NCI-H748 treated with DMSO at 0.1 percent for 48 hours (cell line): ENCODE measurements at places on chromosomes 3 and 15.

DNA sequence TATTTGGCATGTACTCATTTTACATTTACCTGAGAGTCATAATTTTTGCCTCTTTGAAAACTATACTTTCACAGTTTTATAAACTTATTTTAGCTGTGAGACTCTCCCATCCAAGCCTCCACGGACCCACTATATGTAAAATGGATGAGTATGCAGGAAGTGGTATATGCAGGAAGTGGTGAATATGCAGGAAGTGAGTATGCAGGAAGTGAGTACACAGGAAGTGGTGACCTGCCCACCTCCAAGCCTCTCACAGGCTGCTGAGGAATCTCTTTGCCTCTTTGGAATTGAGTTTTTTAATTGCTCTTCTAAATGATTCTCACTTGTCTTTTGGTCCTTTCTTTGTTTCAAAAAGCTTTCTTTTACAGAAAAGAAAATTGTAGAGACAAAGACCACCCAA, 85.2 kb downstream of the KBTBD8 start:
- no peak for DNase-seq

DNA sequence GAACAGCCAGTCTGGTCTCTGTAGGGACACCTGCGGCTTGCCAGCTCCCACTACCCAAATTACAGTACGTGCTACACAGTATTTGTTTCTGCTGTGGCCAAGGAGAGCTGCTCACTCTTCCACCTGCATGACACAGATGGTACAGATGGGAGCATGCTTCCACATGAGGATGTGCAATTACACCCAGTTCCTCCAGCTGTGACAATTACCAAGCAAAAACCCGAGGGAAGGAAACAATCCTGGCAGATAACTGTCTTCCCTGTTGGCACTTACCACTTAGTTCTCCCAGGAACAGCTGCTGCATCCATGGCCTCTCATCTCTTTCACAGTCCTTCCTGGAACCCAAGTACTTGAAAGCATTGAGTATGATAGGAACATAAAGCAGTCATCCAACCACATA, 34.4 kb downstream of the DET1 start:
- no peak for DNase-seq

DNA sequence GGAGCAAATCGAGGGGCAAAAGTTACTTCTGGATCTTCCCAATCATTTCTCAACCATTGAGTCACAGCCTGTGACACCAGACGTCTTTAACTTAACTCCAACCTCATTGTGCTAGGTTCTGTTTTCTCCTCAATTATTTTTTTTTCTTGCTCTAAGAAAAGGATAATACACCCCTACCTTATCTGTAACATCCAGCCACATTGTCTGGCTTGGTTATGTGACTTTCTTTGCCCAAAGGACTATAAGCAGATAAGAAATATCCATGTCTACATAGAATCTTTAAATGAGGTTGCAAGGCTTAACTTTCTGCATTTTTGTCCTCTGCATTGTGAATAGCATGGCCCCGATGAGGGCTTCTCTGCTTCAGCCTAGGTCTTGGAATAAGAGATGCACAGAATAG, 782.4 kb upstream of the CFAP20DC start:
- DNase-seq = no peak

DNA sequence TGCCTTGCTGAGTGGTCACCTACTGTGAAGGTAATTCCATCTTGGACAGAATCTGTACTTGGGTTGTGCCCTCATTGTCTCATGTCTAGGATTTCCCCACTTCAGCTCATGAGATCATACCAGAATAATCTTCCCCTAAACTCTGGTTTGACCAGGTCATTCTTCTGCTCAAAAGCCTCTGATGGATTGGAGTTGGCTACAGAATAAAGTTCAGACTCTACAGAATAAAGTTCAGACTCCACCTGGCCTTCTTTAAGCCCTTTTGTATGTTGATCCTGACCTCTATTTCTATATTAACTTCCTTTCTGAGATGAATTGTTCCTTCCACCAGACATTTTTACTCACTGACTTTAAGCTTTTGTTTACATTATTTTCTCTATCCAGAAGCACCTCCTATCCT, 6.4 kb upstream of the GLCE start:
- no peak for DNase-seq

DNA sequence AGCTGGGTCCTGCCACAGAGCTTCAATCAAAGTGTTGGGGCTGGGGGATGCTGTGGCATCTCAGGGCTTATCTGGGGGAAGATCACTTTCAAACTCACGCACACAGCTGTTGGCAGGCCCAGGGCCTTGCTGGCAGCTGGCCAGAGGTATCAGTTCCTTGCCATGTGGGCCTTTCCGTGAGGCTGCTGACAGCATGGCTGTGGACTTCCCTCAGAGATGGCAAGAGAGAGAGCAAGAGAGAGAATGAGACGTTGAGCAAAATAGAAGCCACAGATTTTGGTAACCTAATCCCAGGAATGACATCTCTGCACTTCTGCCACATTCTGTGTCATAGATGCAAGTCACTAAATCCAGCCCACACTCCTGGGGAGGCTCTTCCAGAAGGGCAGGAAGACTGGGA, 91.0 kb downstream of the TPRG1 start:
- no peak for DNase-seq

DNA sequence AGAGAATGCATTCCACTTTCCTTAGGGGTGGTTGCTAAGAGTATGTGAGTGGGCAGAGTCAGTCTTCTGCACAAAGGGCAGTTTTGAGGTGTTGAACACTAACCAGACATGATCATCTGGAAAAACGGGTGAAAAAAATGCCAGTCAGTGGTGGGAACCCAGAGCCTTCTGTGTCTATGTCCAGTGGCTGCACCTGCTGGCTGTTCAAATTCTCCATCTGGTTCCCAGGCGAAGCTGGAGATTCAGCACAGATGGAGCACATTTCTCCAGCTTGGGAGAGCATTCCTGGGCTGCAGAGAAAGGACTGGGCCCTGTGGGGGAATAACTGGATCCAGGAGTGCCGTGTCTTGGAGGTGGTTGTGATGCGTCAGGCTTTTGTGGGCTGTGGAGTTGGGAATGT, 74.1 kb downstream of the TRAK1 start:
- DNase-seq = no peak

DNA sequence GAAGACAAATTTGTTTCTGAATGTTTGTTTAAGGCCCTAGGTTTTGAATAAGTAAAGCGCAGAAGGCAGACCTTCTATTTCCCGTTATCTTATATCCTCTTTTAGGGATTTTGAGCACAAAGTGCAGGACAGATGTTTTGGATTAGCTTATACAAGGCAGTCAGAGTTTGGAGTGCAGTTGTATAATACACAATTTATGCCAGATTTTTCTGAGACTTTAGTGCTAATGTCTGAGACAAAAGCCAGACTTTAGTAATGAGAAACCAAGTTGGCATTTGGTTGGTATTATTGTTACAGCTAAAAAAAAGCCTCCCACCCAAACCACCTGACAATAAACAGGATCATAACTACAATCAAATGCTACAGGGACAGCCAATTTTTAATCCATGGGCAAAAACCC, 309.9 kb upstream of the SATB1 start:
- no peak for DNase-seq

DNA sequence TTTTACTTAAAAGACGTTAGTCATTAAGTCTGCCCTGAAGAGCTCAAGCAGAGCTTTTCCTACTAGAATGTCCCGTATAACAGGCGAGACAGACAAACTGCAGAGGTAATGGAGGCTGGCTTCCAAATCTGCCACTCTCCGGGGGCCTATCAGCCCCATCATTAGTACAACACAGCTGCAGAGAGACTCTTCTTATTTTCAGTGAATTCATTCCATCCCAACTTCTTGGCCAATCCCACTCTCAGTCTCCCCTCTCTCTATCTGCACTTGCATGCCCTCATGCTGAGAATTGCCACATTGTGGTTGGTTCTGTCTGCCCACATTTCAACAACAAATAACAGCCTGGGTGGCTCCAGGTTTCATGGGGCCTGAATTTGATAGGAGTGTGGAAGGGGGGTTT, 412.7 kb downstream of the ERC2 start:
- no peak for DNase-seq

- DNase-seq = no peak
These were observed 36.2 kb downstream of the RASGRF1 start for GRCh38 chr15:79054350-79054749.

- DNase-seq = no peak
These were observed 174.9 kb downstream of the SMAD6 start for GRCh38 chr15:66876731-66877476.

DNA sequence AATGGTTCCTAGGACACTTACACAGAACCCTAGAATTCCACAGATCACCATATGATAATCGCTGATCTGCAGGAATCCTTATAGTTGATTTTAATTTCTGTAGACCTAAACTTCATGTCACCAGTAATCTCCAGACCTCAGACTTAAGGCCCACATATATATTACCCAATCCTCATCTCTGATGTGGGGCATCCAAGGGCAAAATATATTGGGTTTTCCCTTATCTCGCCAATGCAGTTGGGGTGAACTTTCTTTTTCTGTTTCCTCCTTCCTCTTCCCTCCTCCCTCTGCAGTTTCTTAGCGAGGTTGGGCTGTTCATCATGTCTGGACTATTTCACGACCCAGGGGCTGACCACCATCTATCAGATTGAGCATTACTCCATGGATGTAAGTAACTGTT, 230.2 kb downstream of the P3H2 start:
- DNase-seq = no peak

GRCh38 chr3:184383033-184383740, 3.3 kb downstream of the CHRD start:
- no peak for DNase-seq

DNA sequence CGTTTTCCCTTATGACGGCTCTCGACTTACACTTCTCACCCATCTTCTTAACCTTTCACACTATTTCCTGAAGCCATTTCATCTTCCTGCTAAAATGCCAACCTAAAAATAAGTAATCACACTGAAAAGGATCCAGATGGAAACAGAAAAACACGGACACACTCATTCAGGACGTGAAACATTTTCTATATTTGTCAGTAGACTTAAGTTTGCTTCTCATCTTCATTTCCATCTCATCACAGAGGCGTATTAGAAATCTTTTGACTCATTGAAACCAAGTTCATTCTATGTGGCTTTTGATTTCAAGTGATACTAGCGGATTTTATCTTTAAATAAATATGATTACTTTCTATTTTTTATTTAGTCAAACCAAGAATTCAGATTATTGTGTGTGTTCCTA, 27.4 kb upstream of the DLG1 start:
- no peak for DNase-seq

- no peak for DNase-seq
These were observed 189.8 kb downstream of the SLCO3A1 start for GRCh38 chr15:92043283-92043682.

DNA sequence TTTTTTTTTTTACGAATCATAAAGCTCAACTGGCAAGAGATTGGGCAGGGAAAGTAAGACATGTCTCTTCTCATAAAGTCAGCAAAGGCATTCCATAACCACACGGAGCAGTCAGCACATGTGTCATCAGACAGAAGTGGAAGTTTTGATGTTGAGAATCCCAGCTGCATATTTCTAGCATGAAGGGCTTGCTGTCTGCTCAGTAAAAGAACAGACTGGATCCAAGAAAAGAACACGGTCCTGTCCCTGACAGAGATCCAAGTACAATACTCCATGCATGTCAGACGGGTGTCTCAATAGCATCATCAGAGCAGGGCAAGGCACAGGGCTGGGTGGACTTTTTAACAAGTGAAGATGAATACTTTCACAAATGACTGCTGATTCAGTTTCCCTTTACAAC, 38.2 kb downstream of the ABI3BP start:
- no peak for DNase-seq

DNA sequence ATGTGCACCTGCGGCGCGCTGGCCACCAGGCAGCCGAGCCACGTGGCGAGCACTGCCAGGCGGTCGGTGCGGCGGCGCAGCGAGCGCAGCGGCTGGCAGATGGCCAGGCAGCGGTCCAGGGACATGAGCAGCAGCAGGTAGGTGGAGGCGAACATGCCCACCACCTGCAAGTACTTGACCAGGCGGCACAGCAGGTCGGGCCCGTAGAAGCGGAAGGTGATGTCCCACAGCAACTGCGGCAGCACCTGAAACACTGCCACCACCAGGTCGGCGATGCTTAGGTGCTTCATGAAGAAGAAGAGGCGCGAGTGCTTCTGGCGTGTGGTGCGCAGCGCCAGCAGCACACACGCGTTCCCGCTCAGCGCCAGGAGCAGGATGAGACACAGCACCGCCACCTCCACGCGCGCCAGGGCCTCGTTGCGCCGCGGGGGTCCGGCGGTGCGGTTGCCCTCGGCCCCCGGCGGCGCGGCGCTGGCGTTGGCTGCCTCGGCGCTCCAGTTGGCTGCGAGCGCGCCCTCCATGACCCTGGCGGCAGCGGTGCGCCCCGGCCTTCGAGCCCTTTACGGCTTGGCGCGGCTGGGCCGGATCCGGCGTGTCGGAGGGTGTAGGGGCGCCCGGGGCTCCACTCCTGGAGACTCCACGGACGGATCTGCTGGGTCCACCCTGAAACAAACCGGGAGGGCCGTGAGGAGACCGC, 1.6 kb downstream of the OXTR start:
- peak; percentile 48 for DNase-seq

- DNase-seq = no peak
These were observed 588.8 kb upstream of the ADAMTS9 start for GRCh38 chr3:65276551-65276950.

GRCh38 chr3:71582036-71582611, 1.4 kb downstream of the FOXP1 start:
- DNase-seq = peak; percentile 47

DNA sequence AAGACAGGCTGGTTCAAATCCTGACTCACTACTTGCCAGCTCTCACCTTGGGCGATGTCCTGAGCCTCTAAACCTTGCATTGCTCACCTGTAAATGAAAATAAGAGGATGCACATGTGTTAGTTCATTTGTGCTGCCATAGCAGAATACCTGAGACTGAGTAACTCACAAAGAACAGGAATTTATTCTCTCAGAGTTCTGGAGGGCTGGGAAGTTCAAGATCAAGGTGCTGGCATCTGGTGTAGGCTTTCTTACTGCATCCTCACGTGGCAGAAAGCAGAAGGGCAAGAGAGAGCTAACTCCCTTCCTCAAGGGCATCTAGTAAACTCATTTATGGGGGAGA, 222.7 kb downstream of the MTHFS start:
- no peak for DNase-seq

DNA sequence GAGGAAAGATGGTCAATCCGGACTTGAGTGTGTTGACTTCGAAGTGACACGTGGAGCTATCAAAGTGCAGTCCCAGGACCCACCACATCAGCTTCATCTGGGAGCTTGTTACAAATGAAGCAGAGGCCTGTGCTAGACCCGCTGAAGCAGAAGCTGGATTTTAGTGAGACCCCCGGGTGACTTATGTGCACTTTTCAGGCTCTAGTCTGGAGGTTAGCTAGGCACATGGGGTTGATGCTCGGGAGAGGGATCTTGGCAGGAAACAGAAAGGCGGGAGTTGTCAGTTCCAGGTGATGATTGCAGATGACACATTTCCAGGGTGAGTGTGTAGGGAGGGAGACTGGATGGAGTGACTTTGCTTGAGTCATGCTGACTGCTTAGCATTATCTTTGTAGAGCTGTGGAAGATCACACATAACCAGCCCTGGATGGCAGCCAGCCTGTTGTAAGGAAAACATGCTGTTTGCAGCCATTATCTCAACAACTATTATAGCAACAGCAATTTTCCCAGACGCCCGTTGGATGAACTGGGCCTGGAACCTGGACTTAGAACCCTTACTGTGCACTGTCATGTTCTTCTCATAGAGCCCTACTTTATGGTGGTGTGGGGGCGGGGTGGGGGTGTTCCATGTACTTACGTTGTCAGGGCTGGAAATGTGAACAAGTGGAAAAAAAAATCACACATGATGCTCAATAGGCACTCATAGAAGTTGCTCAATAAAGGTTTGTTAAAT, 122.4 kb downstream of the THSD4 start:
- no peak for DNase-seq
